Stimulated activated naive CD8-positive, alpha-beta T cell treated with anti-CD3 and anti-CD28 coated beads, Interleukin-15, amount 100 ng/mL, for 72 hours (primary cell): ENCODE measurements at places on chromosomes 12 and 14.

- DNase-seq, result no peak
Measured at GRCh38 chr14:72532686-72533454, 361.0 kb downstream of the DPF3 start.

DNA sequence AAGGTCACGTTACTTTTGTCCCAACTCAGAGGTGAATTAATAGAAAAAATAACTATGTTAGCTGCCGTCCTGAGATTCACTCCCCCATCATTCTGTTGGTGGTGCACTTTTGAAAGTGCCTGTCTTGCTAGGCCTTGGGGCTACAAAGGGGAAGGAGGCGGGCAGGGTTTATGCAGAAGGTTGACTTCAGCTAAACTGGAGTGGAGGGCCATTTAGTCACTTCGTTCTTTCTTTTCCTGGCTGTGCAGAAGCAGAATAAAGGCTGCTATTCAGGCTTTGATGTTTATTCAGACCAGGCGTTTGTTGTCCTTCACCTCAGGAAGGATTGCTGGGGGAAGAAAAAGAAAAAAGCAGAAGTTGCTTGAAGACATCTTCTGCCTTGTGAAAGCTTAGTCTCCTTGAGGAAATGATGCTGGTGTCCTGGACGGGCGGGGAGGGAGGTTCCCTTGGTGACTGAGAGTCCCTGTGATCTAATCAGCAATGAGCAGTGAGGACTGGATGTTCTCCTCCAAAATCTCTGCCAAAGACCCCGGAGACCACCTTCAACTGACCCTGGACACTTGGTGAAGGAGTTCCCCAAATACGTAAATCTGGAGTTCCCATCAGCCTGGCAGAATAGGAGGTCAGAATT, 4.0 kb downstream of the GLT1D1 start:
- no peak for DNase-seq

- DNase-seq, result no peak
Measured at GRCh38 chr14:73173092-73173735, 36.9 kb downstream of the PSEN1 start.

GRCh38 chr12:124720681-124721500, 142.8 kb downstream of the SCARB1 start:
- no peak for DNase-seq

GRCh38 chr12:112978163-112979040, at the start of gene OAS2:
OAS2 (plus strand) TSS chr12:112978519; CDS start chr12:112978609, 90 bp downstream.
- DNase-seq, result peak; percentile 88

GRCh38 chr12:12704593-12705230, 8.7 kb upstream of the GPR19 start:
- peak; percentile 25 for DNase-seq

- no peak for DNase-seq
Measured at GRCh38 chr12:39483597-39483996, 40.7 kb upstream of the KIF21A start.

DNA sequence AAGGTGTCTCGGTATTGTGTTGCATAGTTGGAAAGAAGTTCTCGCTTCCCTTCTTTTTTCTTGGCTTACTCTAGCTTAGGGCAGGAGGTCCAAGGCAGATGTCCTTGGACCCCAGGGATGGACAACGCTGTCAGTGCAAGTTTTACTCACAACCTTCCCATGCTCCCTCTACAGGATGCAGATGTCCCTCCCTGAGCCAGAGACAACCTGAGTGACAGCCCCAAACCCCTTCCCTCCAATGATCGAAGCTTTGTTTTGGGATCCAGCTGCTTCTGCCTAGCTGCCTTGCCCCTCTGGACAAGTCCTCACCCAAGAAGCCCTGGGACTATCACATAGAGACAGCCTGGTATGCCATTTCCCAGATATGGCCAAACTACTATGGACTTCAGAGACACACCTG, 112.0 kb upstream of the RAP1B start:
- no peak for DNase-seq

DNA sequence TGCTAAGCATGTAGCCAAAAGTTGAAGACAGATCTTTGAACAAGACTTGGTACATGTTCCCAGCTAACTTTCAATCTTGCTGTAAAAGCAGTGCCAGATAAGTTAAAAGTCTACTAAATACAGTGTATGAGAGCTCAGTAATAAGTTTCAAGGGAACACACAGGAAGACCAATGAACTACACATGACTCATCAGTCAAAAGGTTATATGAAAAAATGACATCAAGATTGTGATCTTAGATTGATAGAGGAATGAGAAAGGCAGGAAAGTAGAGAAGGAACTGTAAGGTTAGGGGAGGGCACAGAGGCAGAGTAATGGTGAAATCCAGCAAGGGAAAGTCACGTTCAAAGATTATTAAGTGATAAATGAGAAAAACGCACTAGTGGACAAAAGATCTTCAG, 249.9 kb upstream of the FLRT2 start:
- no peak for DNase-seq

- no peak for DNase-seq
Measured at GRCh38 chr12:106097011-106097410, 41.7 kb downstream of the NUAK1 start.

DNA sequence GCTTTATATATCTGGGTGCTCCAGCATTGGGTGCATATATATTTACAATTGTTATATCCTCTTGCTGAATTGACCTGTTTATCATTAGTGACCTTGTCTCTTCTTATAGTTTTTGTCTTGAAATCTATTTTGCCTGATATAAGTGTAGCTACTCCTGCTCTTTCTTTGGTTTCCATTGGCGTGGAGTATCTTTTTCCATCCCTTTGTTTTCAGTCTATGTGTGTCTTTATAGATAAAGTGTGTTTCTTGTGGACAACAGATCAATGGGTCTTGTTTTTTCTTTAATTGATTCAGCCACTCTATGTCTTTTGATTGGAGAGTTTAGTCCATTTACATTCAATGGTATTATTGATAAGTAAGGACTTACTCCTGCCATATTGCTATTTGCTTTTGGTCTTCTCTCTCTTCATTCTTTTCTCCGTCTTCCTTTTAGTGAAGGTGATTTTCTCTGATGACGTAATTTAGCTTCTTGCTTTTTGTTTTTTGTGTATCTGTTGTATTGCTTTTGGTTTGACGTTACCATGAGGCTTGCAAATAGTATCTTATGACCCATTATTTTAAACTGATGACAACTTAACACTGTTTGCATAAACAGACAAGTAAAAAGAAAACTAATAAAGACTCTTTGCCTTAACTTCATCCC, 347.6 kb downstream of the TMEM121 start:
- DNase-seq, result no peak

- DNase-seq, result no peak
Measured at GRCh38 chr14:85445151-85445795, 84.7 kb upstream of the FLRT2 start.

DNA sequence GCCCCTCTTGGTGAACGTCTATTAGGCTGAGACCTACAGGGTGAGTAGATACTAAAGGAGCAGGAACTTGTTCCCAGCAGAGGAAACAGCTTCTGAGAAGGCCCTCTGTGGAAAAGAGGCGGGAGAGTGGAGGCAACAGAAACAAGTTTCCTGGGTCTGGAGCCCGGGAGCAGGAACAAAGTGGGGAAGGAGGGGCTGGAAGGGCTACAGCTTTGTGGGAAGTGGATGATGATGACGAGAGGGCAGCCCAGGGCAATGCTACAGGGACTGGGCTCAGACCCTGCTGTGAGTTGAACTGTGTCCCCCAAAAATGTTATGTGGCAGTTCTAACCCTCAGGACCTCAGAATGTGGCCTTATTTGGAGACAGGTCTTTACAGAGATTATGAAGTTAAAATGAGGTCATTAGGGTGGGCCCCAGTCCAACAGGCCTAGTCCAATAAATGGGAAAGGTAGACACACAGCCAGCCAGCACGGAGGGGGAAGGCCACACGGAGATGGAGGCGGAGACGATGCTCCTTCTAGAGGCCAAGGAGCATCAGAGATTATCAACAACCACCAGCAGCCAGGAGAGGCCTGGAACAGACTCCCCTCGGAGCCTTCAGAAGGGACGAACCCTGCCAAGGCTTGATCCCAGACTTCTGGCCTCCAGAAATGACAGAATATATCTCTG, 14.3 kb downstream of the CAMKK2 start:
- DNase-seq, result no peak

- no peak for DNase-seq
Measured at GRCh38 chr12:92573104-92573503, 129.7 kb upstream of the PLEKHG7 start.

- no peak for DNase-seq
Measured at GRCh38 chr14:75612157-75612556, 33.7 kb downstream of the FLVCR2 start.

GRCh38 chr12:89815225-89815624, 106.6 kb upstream of the ATP2B1 start:
- DNase-seq, result no peak

GRCh38 chr14:95353664-95354063, 34.0 kb upstream of the CLMN start:
- no peak for DNase-seq

DNA sequence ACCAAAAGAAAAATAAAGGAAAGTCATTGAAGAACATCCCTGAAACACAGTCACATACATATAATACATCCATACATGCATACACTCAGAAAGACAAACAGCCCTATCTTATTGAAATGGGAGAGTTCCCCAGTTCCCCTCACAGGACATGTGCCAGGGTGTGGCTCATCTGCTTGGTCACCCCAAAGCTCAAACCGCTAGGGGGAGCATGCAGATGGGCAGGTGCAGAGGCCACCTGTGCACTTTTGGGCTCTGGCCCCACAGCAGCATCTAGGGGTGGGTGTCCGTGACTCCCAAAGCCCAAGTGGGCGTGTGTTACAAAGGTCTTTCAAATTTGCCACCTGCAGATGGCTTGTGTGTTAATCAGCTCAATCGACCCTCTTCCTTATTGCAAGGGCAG, 75.2 kb downstream of the CMAS start:
- peak; percentile 17 for DNase-seq

GRCh38 chr14:21036751-21037150, 2.1 kb upstream of the RNASE13 start:
- no peak for DNase-seq

DNA sequence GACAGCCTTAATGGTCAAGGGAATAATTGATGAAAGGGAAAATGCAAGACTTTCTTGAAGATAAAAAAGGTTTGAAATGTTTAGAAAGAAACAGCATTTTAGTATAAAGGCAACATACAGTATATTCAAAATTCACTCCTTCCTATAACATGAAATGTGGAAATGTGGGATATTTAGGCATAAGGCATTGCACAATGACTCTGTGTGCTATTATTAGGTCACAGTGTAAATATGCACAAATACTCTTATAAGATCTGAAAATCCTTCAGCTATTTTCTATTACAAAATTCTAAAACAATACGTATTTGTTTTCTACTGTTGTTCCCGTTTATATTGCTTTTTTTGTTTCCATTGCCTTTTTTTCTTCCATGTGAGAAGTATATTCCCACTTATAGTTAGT, 127.7 kb downstream of the SLC16A7 start:
- no peak for DNase-seq

- DNase-seq, result no peak
Measured at GRCh38 chr14:85276979-85277228, 253.0 kb upstream of the FLRT2 start.

GRCh38 chr14:77094672-77095284, 3.3 kb upstream of the CIPC start:
- DNase-seq, result peak; percentile 69

DNA sequence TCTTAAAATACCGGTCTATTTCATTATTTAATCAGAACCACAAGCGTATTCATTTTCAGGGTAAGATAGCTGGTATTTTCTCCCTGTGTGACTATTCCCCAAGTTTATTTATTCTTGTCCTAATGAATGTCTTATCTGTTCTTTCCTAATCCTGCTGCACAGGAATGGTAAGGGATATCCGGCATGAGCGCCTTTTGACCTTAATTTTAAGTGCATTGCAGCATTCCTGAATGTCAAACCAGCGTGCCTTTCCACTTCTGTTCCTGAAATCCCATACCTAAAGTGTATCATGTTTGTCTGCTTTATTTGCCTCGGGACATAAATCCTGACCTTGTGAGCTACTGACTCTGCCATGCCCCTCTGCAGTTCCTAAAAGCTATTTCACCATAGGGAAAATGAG, 1713.2 kb upstream of the FLRT2 start:
- no peak for DNase-seq

GRCh38 chr12:105616971-105617540, 286.6 kb downstream of the C12orf75 start:
- DNase-seq, result no peak

DNA sequence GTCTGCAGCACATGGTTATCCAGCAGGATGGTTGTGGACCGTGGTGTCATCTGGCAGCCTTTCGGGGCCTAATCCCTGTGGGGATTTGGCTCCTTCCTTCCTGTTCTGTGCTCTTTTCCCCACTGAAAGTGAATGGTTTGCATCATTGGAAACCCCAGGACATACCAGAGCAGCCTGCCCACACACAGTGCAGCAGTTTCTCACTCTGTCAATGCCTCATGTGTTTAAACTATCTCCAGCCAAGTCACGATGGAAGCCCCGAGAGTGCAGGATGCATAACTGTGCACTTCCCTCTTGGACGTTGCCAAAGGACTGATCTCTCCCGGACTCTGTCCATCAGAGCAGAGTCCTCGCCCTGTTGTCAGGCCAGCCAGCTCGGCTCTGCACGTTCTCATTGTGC, 29.0 kb upstream of the AMN start:
- DNase-seq, result no peak

- DNase-seq, result no peak
Measured at GRCh38 chr14:65555358-65555757, 142.8 kb downstream of the FUT8 start.

- no peak for DNase-seq
Measured at GRCh38 chr12:52506858-52507715, 13.1 kb downstream of the KRT5 start.

GRCh38 chr12:105107171-105107493, 399 bp upstream of the WASHC4 start:
- DNase-seq, result no peak

DNA sequence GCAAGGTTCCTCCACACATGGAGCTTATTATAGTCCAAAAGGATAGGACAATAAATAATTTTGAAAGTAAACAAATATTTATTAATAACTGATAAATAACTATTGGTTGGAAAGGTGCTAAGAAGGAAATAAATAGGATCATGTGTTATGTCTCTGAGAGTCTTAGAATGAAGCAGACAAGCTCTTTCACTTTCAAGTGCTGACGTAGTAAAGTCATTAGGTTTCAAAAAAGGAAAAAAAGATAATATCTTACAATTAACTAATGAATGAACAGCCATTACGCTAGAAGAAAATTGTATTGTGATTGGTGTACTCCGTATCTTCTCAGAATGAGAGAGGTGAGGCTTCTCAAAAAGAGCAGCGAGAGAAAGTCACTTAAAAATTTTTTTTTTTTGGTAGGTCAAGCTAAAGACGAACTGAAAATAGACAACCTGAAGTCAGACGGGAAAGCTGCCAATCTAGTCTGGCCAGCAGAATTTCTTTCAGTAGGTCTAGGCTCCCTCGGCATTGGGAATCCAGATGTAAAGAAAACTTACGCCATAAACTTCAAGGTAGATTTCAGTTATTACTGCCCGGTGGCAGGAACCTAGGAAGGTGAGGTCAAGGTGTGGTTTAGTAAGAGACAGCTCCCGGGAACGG, 583 bp upstream of the LEMD3 start:
- no peak for DNase-seq

- DNase-seq, result no peak
Measured at GRCh38 chr12:109680264-109681005, 33.2 kb upstream of the FAM222A start.
